NCI-H2081 treated with DMSO at 0.1 percent for 48 hours (cell line): ENCODE measurements at places on chromosomes 7 and 10.

DNA sequence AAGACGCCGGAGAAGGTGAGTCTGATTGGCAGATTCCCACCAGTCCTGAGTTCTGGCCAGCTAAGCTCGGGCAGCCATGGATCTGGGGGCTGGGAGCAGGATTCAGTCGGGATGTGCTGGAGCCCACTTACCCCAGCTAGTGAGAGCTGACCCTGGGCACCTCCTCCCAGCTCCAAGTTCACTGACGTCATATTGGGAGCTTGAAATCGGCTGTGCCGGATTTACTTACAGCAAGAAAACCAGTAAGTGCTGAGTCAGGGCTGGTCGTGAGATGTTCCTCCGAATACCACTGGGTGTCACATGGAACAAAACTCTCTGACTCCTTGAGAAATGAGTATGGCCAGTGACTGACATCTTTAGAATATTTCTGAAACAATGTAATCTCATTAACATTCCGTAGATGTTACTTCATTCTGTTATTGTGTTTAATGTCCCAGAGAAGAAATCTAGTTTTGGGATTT, 621.2 kb downstream of the SDK1 start:
- no peak for DNase-seq

DNA sequence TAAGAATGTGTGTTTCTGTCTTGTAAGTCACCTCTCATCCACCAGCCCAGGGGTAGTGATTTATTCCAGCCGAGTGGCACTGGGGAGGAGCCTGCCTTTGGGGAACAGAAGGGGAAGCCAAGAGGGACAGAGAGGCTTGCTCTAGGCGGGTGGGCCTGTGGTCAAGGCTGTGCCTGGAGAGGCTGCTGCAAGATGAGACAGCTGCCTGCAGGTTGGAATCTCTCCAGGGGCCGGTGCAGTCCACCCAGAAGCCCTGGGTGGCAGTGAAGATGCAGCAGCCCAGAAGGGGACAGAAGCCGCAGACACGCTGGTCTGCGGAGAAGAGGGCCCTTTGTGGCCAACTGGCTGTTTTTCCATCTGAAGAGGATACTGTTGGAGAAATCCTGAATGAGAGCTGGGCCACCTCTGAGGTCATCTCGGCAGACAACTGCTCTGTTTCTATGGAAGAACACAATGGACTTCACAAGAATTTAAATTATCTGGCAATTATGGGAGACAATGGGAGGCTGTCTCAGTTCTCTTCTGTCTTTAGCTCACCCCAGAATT, 175.7 kb downstream of the GFRA1 start:
- DNase-seq = no peak

- DNase-seq = no peak
These were observed 220.9 kb downstream of the C7orf25 start for GRCh38 chr7:42690794-42691639.

- no peak for DNase-seq
These were observed 95.9 kb downstream of the CUBN start for GRCh38 chr10:17033529-17034260.

GRCh38 chr7:881441-882234, 5.3 kb downstream of the GET4 start:
- DNase-seq = peak; percentile 55

GRCh38 chr10:109405338-109405737, 518.0 kb downstream of the XPNPEP1 start:
- DNase-seq = no peak
